ENCODE measurements at places on chromosomes 3 and 15.
A peak's percentile ranks its signal among the peaks of the same experiment; 100 is the strongest.

- no peak for DNase-seq
Measured at GRCh38 chr15:93469994-93470393, 381.0 kb upstream of the RGMA start.

DNA sequence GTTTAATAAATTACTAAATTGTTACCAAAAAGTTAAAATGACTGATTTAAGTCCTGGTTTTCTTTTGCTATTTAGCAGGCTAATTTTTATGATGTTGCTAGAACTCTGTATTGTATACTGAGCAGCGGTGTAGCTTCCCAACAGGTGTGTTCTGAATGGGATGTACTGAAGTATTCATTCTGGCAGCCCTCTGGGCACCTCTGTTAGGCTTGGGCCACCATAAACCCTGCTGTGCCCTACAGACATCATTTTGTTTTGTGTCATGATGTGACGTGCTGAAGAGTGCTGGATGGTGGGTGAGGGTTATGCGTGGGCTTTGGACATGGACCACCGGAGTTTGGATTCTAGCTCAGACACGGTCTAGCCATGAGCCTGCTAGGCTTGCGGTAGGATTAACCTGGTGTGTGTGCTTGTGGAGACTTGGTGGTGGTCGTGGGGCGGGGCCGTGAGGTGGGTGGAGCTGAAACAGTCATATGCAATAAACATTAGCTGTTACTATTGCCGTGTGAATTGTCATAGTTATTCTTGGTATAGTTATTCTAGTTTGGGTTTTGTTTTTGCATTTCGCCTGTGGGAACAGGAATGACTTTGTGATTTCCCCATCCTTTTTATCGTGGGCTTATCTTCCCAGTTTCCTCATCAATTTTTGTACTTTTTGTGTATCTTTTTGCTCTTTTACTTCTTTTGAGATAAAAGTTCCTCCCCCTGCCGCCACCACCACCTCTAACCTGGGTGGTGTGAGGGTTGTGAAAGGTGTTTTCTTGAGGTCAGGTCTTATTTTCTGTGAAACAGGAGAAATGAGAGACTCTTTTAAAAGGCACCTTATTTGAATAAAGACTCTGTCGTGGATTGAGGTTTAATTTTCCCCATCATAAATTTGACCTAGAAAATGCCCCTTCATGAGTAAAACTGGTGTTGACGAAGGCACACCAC is 93.7 kb downstream of the MCTP2 start:
- no peak for DNase-seq

DNA sequence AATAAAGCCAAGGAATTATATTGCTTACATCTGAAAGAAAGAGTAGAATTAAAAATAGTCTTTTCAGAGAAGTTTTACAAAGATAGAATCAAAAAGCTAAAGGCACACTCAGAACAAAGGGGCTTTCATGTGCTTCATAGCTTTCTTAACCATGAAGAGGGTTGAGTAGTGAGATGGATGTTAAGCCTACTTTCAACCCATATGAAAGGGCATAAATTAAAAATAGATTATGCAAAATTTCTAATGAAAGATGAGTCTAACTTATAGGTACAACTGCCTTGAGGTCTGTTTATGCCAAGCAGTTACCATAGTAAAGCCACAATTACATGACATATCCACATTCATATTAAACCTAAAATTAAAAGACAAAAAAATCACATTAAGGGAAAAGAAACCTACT is 223.3 kb upstream of the ARHGEF26 start:
- no peak for DNase-seq

DNA sequence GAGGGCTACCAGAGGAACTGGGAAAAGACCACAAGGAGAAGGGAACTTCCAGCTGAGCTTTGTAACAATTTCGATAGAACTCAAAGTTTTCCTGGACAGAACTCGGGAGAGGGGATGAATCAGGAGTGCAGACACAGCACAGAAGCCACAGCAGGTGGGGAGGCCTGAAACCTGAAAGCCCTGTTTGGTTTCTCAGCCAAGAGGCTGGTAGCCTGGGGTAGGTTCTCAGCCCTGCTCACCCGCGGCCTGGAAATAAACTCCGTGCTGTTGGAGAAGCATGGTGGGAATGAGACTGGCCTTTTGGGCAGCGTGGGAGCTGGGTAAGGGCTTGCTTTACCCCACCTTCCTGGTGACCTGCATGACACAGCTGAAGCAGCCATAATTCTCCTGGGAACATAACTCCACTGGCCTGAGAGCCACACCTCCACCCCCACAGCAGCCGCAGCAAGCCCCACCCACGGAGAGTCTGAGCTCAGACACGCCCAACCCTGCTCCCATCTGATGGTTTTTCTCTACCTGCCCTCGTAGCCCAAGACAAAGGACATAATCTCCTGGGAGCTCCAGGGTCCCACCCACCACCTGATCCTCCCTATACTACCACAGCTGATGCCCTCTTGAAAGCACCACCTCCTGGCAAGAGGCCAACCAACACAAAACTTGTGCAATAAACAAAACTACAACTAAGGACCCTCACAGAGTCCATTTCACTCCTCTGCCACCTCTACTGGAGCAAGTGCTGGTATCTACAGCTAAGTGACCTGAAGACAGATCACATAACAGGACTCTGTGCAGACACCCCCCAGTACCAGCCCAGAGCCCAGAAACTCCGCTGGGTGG is 52.5 kb upstream of the CHRM5 start:
- DNase-seq, result no peak

- DNase-seq, result peak; percentile 6
Measured at GRCh38 chr3:149186721-149187120, 34.9 kb downstream of the CP start.

DNA sequence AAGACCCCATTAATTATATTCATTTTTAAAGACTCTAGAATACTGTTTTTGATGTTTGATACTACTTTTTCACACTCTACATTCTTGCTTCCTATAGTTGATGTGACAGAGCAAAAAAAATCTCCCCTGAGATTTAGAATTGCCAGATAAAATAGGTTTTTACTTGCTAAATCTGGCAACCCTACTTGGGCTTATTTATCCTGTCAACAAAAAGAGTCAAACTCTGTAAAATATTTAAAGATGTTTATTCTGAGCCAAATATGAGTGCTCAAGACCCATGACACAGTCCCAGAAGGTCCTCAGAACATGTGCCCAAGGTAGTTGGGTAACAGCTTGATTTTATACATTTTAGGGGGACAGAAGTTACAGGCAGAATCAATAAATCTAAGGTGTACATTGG is 72.3 kb downstream of the DAPK2 start:
- DNase-seq, result no peak

GRCh38 chr15:20341901-20342600 is 199.5 kb downstream of the GOLGA6L6 start:
- DNase-seq, result no peak

- DNase-seq, result no peak
Measured at GRCh38 chr15:91548549-91548948, 305.0 kb upstream of the SLCO3A1 start.

DNA sequence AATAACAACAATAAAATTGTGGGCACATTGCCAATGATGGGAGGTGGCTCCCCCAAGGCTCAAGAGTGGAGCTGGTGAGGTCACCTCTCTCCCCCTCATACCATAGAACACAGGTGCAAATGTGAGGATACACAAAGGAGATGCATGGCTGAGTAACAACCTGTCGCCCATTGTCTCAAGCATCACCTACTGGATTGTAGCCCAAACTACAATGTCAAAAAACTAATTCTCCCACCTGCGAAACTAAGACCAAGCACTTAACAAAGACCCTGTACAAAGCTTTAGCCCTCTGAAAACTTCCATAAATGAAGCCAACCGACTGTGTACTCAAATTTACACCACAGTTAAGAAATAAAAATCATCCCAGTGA is 50.4 kb upstream of the IGSF11 start:
- DNase-seq, result no peak

DNA sequence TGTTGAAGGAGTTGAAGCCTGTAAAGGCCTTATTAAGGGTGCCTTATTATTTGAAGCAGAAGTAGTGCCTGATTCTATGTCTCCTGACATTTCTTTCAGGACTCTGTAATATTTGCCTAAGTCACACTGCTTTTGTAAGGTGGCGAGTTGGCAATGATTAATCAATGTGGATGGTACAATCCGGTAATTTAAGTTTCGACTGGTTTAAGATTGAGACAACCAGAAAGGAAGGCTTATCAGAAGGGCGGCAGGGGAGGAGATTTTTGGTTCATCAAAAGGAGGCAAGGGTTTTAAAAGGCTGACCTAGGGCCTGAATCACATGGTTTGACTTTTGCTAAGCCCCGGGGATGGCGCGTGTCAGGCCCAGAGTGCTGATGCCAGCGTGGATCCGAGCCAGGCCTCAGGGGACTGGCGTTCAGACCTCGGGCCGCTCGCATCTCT is 830 bp upstream of the RNF13 start:
- DNase-seq, result no peak

GRCh38 chr15:96402403-96402802 is 71.9 kb downstream of the NR2F2 start:
- DNase-seq, result no peak

- no peak for DNase-seq
Measured at GRCh38 chr15:57439128-57440027, 63.1 kb downstream of the CGNL1 start.
